ENCODE measurements at places on chromosomes 2 and 18.

- DNase-seq: no peak
These were observed 19.8 kb downstream of the SMAD7 start for GRCh38 chr18:48930926-48931325.

GRCh38 chr2:28193630-28194403 is 198.8 kb upstream of the FOSL2 start:
- no peak for DNase-seq

- DNase-seq: no peak
These were observed 22.3 kb downstream of the DTNB start for GRCh38 chr2:25651066-25651465.

GRCh38 chr2:133571249-133571648 is 3.0 kb upstream of the NCKAP5 start:
- DNase-seq: no peak

- DNase-seq: no peak
These were observed 70.3 kb upstream of the DSG1 start for GRCh38 chr18:31247574-31248199.

DNA sequence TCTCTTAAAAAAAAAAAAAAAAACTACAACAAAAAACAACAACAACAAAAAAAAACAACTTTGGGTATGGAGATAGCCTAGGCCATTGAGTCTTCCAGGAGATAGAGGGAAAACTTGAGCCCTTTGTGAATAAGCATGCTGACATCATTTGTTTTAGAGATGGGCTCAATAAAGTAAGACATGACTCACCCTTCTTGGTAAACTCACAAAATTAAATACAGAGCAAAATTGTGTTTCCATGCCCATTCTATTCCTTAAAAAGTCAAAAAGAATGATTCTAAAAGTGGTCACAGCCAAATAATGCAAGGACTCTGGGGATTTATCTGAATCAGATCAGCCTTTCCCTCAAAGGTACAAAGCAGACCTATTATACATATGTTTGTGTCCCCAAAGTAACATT is 117.4 kb downstream of the ETAA1 start:
- no peak for DNase-seq

- DNase-seq: no peak
These were observed 181.4 kb downstream of the OSR1 start for GRCh38 chr2:19176977-19177376.

DNA sequence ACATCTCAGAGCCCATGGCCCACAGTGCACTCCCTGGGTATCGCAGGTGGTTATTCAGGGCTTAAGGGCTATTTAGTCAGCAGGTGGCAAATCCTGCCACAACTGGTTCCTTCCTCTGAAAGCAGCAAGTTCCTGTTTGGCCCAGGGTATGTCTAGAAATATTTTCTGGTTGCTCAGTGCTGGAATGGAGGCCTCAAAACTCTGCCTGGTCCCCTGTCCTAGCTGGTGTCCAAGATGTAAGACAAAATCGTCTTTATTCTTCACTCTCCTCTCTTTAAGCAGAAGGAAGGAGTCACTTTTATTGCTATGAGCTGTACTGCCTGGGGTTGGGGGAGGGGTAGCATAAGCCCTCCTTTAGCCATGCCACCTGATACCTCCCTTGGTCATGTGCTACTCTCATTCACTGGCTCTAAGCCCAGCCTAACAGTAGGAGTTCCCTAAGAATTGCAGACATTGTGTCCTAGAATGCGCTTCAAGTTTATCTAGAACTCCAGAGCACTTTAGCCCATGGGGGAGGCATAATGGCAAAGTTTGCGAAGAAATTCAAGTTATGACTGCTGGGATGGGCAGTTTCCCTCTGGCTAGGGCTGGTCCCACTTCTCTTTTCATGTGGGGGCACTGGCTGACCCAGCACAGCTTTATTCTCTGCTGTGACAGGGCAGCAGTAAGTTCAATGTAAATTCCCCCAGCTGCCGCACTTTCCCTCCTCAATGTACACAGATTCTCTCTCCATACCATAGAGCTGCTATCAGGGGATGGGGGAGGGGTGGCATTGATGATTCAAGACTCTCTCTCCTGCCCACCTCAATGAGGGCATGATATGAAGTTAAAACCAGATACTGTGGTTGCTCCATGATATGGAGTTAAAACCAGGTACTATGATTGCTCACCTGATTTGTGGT is 27.1 kb upstream of the CWC22 start:
- DNase-seq: peak; percentile 22

DNA sequence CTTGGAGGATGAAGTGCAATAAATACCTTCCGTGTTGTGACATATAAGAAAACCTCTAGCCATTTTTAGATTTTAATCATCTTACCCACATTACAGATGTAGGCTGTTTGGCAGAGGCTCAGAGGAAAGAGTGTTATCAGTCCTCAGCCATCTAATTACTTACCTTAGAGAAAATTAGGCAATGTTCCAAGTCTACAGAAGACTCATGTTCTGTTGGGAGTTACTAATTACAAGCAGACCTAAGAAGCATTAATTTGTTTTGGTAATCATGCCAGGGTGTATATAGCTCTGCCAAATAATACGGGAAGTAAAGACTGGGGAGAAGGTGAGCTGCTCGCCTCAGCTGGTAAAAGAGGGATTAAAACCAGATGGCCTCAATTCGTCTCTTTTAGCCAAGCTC is 125.8 kb upstream of the PGAP1 start:
- peak; percentile 59 for DNase-seq
